ENCODE measurements at places on chromosomes 2 and 18.

GRCh38 chr2:109460553-109461324 lies 153.0 kb downstream of the SEPTIN10 start:
- DNase-seq, result no peak

GRCh38 chr18:54280220-54280569 lies 10.9 kb downstream of the POLI start:
- no peak for DNase-seq

DNA sequence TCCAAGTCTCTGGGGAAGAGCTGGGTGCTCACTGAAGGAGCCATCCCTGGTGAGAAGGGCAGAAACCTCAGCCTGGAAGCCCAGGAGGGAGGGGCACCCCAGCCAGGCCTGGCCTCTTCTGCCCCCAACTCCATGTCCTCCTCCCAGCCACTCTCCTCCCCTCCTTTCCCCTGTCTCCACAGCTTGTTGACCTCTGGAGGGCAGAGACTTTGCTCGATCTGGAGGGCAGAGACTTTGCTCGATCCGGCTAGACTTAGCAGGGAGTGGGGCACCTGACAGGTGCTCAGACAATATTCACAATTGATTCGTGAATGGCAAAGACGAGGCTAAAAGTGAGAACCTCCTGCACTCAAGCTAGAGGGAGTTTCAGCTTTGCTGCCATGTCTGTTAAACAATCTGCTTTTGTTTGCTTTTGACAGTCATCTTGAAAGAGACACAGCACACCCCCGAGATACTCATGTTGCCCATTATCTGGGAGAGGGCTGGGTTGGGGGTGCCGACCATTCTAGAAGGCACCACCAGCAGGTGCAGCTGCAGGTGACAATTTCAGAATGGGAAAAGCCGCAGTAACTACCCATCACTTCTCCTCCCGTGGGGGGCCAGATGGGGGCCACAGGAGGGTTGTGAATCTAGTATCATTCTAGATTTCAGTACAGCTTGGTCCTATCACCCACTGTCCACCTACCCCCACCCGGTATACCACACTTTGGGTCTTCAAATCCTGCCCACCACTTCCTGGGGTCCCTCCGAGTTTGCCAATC lies 54.8 kb downstream of the DNMT3A start:
- no peak for DNase-seq

DNA sequence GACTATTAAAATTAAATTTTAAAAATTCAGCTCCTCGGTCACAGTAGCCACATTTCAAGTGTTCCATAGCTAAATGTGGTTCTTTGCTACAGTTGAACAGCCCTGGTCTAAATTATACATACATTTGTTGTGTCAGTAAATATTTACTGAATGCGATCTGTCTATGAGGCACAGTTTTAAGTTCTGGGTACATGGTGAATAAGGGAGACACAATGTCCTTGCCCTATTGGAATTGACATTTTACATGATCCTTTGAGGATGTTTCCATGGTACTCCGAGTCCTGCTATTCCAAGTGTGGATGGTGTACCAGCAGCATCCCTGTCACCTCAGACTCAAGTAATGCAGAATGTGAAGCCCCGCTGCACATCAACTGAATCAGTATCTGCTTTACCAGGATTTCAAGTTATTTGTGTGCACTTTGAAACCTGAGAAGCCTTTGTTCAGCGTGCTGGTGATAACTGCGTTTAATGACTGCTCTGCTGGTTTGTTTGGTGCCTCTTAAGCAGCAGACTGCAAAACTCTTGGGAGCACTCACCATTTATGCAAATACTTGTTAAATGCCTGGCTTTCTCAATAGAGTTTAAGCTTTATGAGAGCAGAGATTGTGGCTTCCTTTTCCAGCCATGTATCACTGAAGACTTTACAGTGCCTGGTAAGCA lies 1.5 kb downstream of the GALNT1 start:
- DNase-seq, result no peak

DNA sequence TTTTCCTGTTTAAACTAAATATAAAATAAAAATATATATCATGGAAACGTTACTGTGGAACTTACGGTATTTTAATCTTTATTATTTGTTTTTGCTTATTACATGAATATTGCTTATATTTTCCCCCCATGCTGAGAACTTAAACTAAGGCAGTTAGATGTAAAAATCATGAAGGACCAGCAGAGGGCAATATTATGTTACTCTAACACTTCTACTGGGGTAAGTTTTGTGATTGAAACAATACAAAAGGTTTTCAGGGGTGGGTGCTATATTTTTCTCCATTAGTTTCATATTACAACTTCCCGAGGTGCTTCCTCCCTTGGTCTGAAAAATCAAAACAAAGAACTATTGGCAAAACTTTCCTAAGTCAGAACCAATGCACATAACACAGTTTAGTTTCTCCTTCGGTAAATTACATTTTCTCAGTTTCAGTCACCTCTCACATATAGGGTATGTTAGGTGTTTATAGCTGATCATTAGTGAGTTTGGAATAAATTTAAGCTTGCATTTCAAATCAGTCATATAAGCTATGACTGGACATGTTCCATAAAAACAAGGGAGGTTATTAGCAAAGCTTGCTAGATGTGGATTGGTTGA lies 54.8 kb downstream of the ZNF407 start:
- peak; percentile 57 for DNase-seq

- DNase-seq, result no peak
Measured at GRCh38 chr2:240344904-240345303, 90.6 kb upstream of the GPC1 start.

Data from CD4-positive, alpha-beta T cell (primary cell).